NCI-H2081 treated with DMSO at 0.1 percent for 48 hours (cell line): ENCODE measurements at places on chromosomes 5 and 9.

DNA sequence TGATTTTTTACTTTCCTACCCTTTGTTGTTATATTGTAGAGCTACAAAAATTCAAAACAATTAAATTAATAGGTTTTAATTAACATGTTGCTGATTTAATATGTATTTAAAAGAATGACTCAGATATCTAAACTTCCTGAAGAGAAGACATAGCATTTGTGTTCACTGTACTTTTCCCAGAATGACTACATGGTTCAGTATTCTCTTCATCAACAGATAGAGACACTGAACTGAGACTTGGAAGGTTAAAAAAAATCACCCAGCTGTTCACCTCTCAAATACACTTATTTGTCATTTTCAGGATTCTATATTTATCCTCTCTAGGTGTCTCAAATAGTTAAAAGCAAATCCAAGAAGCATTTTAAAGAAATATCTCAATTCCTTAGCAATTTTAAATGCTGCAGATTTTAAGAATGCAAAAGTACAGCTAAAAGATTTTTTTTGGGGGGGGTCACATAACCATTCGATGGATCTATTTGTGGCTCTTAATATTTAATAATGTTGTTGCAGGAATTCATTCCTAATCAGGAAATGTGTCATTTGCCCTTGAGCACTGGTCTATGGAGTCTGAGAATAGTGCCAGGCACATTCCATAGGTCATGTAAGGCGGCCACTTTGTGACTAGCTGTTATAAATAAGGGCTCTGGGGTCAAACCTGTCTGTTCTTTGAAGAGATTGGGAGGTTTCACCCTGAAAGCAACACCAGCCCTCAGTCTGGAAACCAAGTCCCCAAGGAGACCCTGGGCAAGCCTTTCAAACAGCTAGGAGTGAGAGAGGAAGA, 463.1 kb downstream of the NR2F1-AS1 start:
- DNase-seq = no peak

DNA sequence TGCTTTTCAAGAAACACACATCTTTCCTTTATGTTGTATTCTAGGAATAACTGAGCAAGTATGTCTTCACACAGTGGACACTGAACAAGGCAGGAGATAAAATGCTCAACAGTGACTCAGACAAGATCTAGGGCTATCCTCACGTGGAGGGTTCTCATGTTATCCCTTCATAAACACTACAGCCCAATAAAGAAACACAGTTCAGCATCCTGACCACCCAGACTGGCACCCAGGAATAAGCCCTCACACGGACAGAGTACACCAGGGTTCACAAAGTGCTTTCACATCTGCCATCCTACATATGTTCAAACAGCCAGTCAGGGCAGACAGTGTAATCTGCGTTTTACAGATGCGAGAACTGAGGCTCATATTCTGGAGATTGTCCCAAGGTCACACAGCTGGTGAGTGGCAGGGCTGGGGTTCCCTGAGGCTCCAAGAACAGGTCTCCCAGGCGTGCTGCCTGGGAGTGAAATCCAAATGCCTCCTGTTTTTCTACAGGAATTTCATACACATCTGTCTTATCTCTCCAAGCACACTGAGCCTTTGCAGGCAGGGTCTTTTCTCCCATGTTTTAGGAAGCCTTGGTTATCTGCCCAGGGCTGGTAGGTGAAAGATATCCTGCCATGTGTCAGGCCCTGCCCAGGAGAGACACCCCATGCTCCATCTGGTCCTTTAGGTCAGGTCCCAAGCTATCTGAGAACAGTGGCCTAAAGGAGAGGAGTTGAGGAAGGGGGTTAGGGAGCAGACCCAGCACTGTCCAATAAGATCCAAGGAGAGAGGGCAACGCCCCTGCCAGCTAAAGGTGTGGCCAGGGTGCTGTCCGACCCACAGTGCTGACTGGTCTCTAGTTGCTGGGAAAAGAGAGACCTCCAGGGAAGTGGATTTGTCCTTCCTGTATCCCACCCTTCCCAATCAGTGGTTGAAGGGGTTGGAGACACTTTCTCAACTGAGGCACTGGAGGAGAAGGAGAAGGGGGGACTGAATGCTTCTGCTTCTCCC, 47.9 kb upstream of the XPA start:
- DNase-seq = no peak

DNA sequence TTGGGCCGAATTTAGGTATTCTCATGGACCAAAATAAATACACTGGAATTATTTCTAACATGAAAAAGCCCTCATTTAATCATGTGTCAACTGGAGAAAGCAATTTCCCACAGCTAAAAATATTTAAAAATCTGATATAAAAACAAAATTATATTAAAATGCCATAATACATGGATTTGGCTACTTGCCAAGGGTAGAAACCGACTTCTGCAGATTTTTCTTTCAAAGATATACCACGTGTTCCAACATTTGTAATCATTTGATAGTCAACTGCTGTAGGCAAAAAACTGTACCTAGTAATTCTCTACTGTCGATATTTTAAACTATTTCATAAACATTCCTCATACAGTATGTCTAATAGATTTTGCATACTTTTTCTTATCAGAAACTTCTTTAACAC, 237.6 kb downstream of the FBXL17 start:
- DNase-seq = no peak

DNA sequence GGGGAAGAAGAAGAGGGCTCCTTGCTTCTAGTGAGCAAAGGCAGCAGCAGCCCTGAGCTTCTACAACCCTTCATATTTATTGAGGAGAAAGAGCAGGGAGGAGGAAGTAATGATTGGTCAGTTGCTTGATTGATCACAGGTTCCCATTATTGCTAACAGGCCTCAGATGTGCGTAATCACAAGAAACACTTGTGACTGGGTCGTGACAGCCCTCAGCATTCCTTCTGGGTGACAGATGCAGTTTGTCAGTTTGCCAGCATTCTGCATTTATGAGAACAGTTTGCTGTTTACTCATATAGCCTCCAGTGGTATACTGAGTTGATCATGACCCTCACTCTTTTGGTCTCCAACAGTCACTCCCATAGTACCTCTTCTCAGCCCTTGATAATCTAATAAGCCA, 111.5 kb upstream of the TNC start:
- DNase-seq = no peak

DNA sequence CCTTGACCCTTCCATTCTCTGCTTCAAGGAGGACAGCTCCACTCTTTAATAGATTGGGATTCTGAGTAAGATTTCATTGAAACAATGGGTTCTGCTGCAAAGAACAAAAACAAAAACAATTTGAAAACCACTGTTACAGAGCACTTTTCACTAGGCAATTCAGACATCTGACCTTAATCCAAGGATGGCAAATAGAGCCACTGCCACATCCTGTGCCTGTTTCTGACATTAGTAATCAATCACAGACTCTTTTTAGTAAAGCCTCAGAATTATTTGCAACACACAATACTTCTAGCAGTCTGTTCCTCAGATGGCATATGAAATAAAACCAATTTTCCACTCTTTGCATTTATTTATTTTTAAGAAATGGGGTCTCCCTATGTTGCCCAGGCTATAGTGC, 37.8 kb upstream of the NDFIP1 start:
- no peak for DNase-seq

GRCh38 chr5:147398860-147399259, 111.0 kb downstream of the DPYSL3 start:
- DNase-seq = no peak

- DNase-seq = no peak
These were observed 498.8 kb upstream of the ZNF608 start for GRCh38 chr5:125245216-125245615.

DNA sequence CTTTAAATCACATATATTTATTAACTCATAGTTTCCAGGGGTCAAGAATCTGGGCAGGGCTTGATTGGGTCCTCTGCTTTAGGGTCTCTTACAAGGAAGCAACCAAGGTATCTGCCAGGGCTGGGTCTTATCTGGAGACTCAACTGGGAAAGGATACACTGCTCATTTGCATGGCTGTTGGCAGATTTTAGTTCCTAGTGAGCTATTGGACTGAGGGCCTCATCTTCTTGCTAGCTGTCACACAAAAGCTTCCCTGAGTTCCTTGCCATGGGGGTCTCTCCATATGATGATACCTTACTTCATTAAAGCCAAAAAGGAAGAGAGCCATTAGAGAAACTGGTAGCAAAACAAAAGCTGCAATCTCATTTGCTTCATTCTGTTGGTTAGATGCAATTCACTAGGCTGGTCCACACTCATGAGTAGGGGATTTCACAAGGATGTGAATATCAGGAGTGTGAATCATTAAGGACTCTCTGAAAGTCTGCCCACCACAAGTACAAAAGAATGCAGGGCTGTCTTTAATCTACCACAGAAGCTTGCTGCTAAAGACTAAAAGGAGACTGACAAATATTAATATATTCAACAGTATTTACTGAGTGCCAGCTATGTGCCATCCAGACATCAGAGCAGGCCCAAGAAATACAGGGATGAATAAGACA, 42.0 kb upstream of the TIMD4 start:
- DNase-seq = no peak

- no peak for DNase-seq
These were observed 12.3 kb downstream of the RMI1 start for GRCh38 chr9:83992901-83993300.

DNA sequence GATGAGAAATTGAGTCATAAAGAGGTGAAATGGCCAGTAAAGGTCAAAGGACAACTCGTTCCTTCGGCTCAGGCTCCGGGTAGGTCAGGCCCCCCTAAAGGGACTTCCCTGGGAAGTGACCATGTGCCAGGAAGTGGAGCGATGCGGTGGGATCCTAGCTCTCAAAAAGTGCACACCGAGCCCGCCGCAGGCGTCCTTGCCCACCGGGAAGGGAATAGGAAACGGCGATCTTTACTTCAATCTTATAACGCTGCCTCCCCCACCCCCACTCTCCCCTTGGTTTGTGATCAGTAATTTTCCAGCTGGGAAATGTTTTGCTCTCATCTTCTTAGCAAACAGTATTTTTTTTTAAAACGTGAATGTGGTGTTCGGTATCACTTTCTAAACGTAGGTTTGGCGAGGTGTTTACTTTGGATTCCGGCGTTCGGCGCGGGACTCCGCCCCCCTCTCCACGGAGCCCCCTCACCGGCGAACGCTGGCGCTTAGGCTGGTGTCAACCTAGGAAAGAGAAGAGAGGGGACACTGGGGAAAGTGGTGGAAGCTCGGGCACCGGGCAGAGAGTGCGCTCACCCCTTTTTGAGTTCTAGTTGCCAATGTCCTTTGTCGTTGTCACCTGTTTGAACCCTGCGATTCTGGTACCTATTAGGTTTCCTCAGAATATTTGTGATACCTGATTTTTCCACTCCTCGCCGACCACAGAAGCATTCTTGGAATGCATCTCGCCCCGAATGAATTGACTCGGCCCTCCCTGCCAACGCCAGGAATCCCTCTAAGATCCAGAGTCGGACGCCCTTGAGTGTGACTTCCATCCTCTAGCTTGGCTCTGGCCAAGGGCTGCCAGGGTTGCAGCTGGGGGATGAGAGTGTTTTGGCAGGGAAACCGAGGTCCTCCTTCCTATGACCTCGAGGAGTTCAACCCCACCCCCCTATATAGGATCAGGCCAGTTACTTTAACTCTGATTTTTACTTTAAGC, 1.8 kb upstream of the KLF4 start:
- no peak for DNase-seq

DNA sequence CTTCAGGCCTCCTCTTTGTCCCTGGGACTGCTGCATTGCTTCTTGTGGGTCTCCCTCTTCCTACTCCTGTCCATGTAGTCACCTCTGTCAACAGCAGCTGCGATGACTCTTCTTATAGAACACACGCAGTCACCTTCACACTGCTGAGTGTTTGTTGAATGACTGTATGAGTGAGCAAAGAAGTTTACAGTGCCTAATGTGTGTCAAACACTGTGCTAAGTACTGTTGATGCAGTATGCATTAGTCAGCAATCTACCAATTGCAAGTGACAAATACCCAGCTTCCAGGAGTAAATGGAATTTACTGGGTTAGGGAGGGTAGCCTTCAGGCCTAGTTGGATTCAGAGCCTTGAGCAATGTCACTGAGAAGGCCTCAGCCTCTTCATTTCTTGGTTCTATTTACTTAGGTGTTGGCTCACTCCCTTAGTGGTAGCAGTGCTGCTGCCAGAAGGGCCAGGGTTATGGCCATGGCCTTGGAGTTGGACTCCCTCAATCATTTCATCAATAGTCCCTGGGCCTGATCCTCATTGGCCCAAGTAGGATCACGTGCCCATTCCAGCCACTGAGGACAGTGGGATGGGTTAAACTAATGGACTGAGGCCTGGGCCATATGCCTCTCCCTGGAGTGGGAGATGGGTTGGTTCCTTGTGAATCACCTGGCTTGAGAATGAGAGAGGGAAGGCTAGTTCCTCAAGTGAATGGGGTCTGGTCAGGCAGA, 93.5 kb downstream of the RGS3 start:
- DNase-seq = no peak

- no peak for DNase-seq
These were observed 50.9 kb downstream of the NFX1 start for GRCh38 chr9:33341182-33341581.

DNA sequence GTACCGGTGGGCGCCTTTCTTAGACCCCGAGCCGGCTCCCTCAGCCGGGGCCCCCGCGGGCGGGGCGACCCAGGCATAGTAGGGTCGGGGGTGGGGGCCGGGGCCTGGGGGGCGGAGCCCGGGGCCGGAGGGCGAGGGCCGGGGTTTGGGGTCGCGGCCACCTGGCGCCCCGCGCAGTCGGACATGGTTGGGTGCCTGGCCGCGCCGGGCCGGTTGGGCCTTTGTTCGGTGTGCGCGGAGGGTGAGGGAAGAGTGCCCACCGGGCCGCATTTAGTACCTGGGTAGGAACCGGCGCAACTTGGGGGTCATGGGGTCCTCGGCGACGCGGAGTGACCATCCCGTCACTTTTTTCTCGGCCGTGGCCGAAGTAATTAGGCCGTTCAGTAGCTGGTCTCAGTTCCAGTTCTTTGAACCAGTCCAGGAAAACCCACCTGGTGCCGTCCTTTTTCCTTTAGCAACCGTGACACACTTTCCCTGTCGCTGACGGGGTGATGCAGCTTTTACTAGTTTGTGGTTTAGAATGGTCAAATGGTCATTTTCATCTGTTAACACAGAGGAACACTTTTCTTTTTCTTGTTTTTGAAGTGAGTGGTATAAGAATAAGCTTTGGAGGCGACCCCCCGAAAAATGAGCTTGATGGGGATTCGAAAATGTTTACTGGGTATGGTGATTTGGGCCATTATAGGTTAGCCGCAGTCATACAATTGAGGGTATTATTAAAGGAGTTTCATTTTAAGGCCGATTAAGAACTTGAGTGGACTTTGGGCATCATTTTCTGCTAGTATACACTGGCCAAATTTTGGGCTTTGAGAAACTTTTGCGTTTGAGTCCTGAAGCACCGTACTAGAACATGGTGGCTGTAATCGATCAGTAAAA, 589 bp downstream of the CKS2 start:
- no peak for DNase-seq

- no peak for DNase-seq
These were observed 128.7 kb downstream of the BRINP1 start for GRCh38 chr9:119240546-119240945.

- DNase-seq = no peak
These were observed 300.7 kb upstream of the IRX4 start for GRCh38 chr5:2183154-2184025.

GRCh38 chr9:18474783-18475182, 830 bp downstream of the ADAMTSL1 start:
- DNase-seq = no peak

- DNase-seq = no peak
These were observed 68.1 kb upstream of the GGTA1 start for GRCh38 chr9:121567500-121568342.
